ENCODE measurements at places on chromosomes 2 and 18. TPM values are rescaled to one million over a fixed set of nuclear protein-coding genes. Genes with fewer than 3 reads are reported as not detected.

DNA sequence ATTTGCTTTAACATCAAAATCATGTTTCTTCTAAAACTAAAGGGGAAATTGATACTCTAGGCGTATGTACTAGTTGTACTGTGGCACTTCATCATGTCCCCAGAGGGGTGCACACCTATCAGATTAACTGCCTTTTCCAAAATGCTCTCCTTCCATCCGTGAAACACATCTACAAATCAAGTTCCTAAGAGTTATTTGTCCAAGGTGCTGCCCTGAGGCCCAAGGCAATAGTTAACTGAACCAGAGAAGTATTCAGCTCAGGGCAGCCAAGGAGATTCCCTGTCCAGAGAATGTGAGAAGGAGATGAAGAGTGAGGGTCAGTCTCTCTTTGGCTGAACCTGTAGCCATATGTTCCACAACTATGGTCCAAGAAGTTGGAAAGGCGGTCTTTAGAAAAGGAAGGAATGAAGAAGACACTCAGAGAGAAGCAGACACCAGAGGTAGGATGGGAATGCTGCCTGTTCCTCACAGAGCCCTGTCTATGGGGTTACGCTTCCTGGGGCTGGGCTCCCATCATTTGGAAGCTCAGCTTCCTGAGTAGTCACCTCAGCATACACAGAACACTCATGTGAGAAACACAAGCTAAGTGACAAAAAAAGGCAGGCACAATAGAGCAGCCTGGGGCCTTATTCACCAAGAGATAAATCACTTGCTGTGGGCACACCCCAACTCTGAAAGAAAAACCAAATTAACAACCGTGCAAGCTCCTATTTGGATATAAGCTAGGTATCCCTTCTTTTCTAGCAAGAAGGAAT, 55.6 kb downstream of the ANKRD44 start:
- DNase-seq, result no peak

Gene CTDP1
- 35.3 TPM for total RNA-seq

DNA sequence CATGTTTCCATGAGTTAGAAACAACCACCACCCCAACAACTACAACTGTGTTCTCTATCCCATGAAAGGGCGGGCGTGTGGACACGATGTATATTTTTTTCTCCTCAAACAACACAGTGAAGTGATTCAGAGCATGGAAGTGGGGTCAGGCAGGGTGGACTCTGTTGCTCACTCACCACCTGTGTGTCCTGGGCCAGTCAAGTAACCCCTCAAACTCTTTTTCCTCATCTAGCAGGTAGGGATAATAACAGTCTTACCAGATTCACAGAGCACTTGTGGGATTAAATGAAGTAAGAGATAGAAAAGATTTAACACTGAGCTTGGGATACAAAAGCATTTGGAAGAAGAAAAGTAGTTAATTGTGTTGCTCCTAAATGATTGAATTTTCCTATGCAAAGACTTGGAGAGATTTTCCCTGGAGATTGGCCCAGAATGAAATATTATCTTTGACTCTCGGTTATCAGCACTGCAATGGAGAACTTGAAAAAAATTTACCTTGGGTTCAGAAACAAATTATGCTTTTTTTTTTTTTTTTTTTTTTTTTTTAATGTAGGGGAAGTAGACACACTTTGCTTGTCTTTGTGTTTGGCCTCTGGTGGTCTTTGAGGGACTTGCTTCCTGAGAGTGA, 161.9 kb upstream of the EPAS1 start:
- DNase-seq, result no peak

- no peak for DNase-seq
Measured at GRCh38 chr18:32441533-32441932, 29.1 kb downstream of the GAREM1 start.

GRCh38 chr2:69517410-69517809, 80.2 kb upstream of the NFU1 start:
- no peak for DNase-seq

DNA sequence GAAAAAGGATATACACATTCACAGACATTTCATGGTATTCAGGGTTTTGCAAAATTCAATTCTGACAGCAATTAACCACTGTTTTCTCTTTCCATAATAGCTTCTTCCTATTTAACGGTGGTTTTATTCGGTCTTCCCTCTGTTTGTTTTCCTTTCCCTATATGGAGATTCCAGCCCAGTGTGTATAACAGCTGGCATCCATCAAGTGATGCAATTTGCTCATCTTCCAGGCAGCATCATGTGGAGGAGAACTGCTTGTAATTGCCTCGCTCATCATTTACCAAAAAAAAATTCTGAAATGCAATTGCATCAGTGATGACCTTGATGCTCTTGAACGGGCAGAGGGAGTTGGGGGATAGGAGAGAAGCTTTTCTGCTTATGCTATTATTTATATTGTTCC, 165.9 kb upstream of the PGAP1 start:
- no peak for DNase-seq

- DNase-seq, result peak; percentile 45
Measured at GRCh38 chr18:23964282-23965238, 50.0 kb upstream of the TTC39C start.

Gene TDRD15
- not detected for total RNA-seq

- DNase-seq, result no peak
Measured at GRCh38 chr18:35189510-35189909, 51.3 kb upstream of the ZNF397 start.

- DNase-seq, result no peak
Measured at GRCh38 chr2:84792856-84793522, 87.9 kb downstream of the TRABD2A start.

GRCh38 chr2:70141212-70141901, 49.5 kb downstream of the C2orf42 start:
- peak; percentile 78 for DNase-seq

DNA sequence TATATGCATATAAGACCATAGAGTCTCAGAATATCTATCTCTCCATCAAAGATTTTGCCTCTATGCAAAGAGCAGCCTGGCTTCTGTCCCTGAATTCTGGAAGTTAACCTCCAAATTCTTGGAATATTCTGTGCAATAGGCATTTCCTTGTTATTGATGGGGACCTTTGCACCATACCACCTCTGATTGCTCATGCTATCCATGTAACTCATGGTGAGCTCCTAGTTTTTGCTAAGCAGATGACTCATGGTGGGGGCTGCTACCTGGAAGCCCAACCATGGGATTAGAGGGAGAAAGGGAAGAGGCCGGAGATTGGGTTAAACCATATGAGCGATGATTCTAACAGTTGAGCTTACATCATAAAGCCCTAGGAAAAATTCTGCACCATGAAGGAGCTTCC, 310.2 kb upstream of the FIGN start:
- DNase-seq, result no peak
